GM23248 (cell line): ENCODE measurements at places on chromosomes 16 and 17. TPM values are rescaled to one million over a fixed set of nuclear protein-coding genes. Genes with fewer than 3 reads are reported as not detected.
A peak's percentile ranks its signal among the peaks of the same experiment; 100 is the strongest.

Gene TOX3
- total RNA-seq, result not detected in 2 replicates

Gene CCL16
- not detected in 2 replicates for total RNA-seq

Gene ANKFN1
- 0.54 and 0.76 TPM in 2 replicates for total RNA-seq

DNA sequence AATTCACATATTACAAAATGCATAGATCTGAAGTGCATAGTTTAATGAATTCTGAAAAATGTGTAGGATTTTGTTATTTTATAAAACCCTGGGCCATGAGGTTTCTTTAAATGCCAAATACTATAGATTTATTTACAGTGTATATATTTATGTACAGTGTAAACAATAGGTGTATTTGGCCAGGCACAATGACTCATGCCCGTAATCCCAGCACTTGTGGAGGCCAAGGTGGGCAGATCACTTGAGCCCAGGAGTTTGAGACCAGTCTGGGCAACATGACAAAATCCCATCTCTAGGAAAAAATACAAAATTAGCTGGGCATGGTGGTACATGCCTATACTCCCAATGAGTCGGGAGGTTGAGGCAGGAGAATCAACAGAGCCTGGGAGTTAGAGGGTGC is 249.4 kb downstream of the PRKCA start:
- DNase-seq, result no peak

- no peak for DNase-seq
Measured at GRCh38 chr17:32123782-32124181, 18.5 kb upstream of the RHOT1 start.

Gene CARD14
- total RNA-seq, result not detected in 2 replicates

Gene CLEC19A
- not detected in 2 replicates for total RNA-seq

DNA sequence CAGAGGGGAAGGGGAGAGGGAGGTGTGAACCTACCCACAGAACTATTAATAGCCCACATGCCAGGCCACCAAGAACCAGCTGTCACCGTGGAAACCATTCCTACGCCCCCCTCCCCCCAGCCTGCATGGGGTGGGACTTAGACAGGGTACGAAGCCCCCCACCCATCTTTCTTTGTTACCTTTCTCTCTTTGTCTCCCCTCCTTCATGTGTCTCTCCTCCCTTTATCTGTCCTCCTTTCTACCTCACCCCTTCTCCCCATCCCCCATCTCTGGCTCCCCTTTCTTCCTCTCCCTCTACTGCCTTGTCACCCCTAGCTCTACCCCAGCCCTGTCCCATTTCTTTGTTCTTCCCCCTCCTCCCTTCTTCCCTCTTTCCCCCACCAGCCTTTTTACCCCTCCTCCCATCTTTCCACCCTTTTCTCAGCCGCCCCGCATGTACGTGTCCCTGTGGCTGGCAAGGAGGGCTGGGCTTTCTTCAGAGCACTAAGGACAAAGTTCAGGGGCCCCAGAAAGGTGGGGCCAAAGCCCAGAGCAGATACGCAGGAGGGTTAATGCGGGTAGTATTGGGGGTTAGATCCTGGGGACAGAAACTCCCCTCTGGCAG is 8.0 kb downstream of the THRA start:
- DNase-seq, result no peak

GRCh38 chr17:45740553-45741330 is 43.4 kb upstream of the CRHR1 start:
- DNase-seq, result peak; percentile 61

GRCh38 chr16:67481561-67482232 is 740 bp upstream of the ATP6V0D1 start:
- peak; percentile 60 for DNase-seq

DNA sequence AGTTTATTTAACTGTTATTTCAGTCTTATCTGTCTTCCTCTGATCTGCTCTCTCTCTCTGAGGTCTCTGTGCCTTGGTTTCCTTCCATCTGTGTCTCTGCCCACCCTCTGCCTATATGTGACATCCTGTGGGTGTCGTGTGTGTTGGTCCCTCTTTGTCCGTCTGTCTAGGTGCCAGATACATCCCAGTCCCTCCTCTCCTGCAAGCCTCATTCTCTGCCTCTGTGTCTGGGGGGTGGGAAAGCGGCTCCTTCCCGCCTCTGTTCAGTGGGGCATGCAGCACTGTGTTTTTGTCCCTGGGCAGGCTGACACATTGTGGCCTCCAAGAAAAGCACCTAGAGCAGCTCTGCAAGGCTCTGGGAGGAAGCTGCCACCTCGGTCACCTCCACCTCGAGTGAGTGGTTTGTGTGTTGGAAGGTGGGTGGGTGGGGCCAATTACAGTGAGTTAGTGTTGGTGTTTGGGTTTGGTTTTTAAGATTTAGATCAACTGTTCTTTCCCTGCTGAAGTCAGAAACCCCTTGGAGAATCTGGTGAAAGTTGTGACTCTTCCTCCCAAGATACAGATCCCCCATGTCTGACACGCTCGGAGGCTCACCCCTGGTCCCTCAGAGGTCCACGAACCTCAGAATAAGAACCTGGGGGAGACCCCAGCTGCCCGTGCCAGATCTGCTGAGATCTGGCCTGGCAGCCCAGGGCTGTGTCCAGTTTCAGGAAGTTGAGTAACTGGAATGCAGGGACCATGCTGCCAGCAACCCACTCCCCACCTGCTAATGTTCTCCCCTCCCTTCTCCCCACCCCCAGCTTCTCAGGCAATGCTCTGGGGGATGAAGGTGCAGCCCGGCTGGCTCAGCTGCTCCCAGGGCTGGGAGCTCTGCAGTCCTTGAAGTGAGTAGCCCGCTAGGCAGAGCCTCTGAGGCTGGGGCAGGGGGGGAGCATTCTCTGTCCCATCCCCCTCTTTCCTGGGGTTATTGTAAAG is 50.9 kb upstream of the CPNE2 start:
- DNase-seq, result no peak

Gene FOXL1
- total RNA-seq, result 13.0 and 14.5 TPM in 2 replicates

GRCh38 chr16:15950161-15950854 is 892 bp downstream of the ABCC1 start:
- DNase-seq, result peak; percentile 70

DNA sequence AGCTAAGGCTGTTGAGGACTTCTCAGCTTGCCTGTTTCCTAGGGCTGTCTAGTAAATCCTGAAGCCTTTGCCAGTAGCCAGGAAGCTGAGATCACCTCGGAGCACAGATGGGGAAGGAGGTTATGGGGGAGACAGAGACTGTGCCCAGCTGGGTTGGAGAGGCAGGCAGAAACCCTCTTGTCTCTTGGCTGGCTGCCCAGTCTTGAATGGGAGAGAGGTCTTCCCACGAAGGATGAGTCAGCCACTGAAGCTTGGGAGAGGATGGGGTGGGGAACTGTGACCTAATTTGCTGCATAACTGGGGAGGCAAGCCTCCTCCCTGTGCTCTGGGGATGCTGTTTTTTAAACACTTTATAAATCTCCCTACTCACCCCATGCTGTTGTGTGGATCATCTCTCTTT is 69.8 kb downstream of the SHISA9 start:
- DNase-seq, result no peak

Gene CD300H
- not detected in 2 replicates for total RNA-seq
